Fibroblast of lung (primary cell): ENCODE measurements at places on chromosomes 1 and 21. TPM values are rescaled to one million over a fixed set of nuclear protein-coding genes. Genes with fewer than 3 reads are reported as not detected.
A peak's percentile ranks its signal among the peaks of the same experiment; 100 is the strongest.

DCAF8 gene
- total RNA-seq, result 66.3 and 89.8 TPM in 2 replicates

DNA sequence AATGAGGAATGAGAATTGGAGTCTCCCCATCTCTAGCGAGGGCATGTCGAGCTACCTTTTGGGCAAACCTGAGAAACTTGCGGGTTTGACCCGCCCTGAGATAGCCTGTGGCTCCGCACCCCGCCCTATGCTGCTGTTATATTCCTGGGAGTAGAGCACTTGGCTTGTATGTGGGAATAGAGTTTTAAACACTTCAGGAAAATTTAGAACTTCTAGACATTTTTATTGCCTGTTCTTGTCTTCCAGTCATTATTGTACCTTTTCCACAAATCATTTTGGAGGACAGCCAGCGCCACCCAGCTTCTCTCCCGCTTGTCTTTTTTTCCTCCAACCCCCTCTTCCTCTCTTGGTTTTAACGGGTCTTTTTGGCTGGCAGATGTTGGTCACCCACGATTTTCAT, 738 bp downstream of the GNPAT start:
- DNase-seq, result peak; percentile 2

DNA sequence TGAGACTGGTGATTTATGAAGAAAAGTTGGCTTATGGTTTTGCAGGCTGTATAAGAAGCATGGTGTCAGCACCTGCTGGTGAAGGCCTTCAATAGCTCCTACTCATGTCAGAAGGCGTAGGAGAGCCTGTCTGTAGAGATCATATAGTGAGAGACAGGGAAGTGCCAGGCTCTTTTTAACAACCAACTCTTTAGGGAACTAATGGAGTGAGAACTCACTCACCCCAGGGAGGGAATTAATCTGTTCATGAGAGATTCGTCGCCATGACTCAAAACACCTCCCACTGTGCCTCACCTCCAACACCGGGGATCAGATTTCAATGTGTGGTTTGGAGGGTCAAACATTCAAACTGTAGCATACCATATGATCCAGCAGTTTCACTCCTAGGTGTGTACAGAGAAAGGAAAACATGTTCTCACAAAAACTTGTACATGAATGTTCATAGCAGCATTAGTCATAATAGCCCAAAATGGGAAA, 72.6 kb downstream of the TTC3 start:
- DNase-seq, result no peak

- no peak for DNase-seq
These were observed 5.6 kb downstream of the RNF2 start for GRCh38 chr1:185050823-185051451.
